ENCODE measurements at places on chromosomes 5 and 9.

DNA sequence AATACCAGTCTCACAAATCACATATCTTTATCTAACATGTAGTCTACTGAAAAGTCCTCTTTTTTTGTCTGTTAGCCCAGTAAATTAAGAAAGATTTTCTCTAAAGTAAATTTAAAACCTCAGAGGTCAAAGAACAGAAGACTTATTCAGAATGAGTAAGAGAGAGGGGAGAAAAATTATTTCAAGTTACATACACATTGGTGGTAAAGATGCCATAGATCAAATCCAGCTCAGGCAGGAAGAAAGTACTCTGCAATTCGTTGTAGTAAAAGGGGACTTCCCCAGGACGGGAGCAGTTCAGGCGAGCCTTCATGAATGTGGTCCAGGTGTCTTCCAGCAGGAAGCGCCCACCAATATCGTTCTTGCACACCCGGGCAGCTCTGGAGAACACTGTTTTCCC lies 344.1 kb downstream of the SEMA5A start:
- DNase-seq: no peak

- no peak for DNase-seq
These were observed 4.3 kb upstream of the GM2A start for GRCh38 chr5:151248651-151249050.

- DNase-seq: no peak
These were observed 57.0 kb downstream of the RASEF start for GRCh38 chr9:83005963-83006362.

- no peak for DNase-seq
These were observed 575.8 kb downstream of the TLE1 start for GRCh38 chr9:81113453-81114124.

- DNase-seq: no peak
These were observed 44.5 kb upstream of the ORM1 start for GRCh38 chr9:114278356-114278755.
